ENCODE measurements at places on chromosomes 7 and 10. TPM values are rescaled to one million over a fixed set of nuclear protein-coding genes. Genes with fewer than 3 reads are reported as not detected.

DNA sequence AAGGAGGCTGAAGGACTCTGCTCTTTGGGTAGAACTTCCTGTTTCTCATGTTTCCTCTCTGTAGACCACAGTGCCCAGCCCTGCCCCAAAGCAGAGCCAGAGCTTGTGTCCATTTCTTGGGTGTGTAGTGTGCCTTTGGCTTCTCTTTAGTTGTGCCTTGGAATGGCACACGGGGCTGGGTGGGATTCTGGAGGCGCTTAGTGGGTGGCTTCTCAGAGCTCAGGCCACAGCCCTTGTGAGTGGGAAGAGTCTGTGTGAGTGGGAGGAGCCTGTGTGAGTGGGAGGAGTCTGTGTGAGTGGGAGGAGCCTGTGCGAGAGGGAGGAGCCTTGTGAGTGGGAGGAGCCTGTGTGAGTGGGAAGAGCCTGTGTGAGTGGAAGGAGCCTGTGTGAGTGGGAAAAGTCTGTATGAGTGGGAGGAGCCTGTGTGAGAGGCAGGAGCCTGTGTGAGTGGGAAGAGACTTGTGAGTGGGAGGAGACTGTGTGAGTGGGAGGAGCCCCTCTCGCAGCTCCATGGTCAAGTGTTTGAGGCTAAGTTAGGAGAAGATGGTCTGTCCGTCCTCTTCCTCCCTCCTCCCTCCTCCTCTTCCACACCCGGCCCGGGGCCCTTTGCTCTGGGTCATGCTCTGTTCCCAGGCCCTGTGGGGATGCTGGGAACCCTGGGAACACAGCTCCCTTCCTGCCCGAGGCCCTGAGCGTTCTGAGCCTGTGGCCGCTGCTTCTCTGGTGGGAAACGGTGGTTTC is 153.0 kb downstream of the GRK5 start:
- no peak for DNase-seq

PSTK gene
- polyA plus RNA-seq = 8.0 TPM

GRCh38 chr10:122044045-122044661 is 55.2 kb downstream of the TACC2 start:
- no peak for DNase-seq

NPTX2 gene
- 3.3 TPM for polyA plus RNA-seq

DNA sequence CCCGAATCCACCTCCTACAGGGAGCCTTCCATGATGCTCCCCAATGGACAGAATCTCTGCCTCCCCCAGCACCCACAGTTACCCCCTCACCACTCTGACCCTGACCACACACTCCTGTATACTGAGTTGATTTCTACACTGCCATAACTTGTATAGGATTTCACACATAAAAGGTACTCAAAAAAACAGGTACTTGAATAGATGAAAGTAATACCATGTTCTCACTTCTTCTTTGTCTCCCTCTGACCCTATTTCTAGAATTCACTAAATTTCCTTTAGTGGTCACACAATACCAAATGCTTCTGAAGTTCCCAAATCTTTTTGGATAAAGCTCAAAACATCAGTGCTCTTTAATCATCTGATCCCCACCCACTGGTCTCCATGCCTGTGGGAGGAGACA is 45.4 kb downstream of the HSPA12A start:
- no peak for DNase-seq

GRCh38 chr10:33012306-33012705 is 54.3 kb upstream of the ITGB1 start:
- DNase-seq = no peak

GRCh38 chr10:28991333-28992270 is 297.3 kb upstream of the LYZL1 start:
- DNase-seq = no peak

SORCS3 gene
- 3.7 TPM for polyA plus RNA-seq

DNA sequence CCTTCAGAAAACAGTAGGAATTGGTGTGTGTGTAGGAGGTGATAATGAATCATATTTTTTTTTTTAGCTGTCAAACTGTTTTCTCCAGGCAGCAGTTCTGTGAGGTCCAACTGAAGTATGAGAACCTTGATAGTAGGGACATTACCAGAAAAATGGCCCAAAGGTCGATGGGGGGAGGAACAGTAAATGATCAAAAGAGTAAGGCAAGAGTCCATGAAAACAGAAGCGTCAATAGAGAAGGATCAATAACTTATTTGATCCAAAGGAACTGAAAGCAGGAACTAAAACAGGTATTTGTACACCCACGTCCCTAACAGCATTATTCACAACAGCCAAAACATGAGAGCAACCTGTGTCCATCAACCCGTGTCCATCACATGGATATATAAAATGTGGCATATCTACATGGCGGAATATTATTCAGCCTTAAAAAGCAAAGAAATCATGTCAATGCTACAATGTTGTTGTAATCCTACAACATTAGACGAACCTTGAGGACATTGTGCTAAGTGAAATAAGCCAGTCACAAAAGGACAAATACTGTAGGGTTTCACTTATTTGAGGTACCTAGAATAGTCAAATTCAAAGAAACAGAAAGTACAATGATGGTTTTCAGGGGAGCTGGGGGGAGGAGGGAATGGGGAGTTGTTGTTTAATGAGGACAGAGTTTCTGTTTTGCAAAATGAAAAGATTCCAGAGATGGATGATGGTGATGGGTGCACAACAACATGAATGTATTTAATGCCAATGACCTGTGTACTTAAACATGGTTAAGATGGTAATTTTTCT is 214.0 kb upstream of the KLF14 start:
- DNase-seq = no peak

DNA sequence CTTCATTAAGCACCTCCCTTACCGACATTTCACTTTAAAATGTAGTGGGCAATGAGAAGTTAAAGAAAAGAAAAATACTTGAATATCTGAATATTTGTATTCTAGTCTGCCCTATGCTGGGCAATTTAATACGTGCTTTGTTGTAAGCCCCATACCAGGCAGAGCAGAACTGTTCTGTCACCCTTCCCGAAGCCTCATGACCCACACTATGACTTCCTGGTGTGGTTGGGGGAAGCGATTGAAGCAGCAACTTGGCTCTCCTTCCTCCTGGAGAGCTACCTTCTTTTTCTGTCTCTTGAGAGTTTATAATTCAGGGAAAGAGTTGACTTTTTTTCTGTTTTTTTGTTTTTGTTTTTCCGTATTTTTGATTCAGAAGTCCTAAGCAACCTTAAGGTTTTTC is 243.7 kb downstream of the INHBA start:
- no peak for DNase-seq

GRCh38 chr7:155323001-155323638 is 25.4 kb downstream of the INSIG1 start:
- no peak for DNase-seq

PNLIP gene
- polyA plus RNA-seq = not detected

RHOBTB1 gene
- polyA plus RNA-seq = 69.5 TPM

- no peak for DNase-seq
These were observed 84.0 kb upstream of the NPY start for GRCh38 chr7:24199978-24200377.

DNA sequence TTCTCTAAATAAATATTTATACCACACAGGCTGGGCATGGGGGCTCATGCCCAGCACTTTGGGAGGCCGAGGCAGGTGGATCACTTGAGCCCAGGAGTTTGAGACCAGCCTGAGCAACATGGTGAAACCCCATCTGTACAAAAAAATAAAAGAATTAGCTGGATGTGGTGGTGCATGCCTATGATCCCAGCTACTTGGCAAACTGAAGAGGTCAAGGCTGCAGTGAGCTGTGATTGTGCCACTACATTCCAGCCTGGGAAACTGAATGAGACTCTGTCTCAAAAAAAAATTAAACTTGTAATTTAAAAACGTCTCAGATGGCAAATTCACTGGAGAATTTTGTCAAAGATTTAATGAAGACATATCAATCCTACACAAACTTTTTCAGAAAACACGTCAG is 277.6 kb upstream of the BMPER start:
- no peak for DNase-seq

DNA sequence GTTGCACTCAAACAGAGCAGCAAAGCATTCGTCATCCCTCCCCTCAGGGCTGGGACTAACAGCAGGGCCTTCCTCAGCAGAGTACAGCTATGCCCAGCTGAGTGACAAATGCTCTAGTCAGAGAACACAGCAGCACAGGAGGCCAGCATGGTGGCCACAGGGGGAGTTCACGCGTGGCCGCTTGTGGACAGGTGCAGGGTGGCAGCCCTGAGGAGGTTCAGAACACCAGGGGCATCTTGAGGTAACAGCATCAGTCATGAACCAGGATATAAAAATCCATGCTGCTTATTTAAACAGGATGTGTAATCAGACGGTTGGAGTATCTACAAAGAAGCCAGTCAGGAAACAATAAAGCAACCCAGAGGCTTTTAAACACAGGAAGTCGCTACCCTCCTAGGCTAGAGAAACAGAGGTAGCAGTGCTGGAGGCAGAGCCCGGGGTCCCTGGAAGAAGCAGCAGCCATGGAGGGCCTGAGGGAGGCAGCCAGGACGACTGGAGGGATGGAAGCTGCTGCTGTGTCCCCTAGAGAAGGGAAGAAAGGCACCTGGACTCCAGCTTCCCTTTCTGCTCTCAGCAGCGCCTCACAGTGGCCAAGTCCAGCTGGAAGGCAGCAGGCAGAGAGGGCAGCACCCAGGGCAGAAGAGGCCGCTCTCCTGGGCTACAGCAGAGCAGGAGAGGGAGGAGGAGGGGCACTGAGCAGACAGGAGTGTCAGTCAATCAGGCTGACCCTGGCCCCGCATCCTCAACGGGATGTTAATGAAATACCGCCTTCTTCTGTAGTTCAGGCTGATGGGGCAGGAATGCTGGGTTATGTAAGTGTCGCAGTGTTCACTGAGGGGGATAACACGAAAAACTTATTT is 70.8 kb upstream of the UCN3 start:
- DNase-seq = no peak

DNA sequence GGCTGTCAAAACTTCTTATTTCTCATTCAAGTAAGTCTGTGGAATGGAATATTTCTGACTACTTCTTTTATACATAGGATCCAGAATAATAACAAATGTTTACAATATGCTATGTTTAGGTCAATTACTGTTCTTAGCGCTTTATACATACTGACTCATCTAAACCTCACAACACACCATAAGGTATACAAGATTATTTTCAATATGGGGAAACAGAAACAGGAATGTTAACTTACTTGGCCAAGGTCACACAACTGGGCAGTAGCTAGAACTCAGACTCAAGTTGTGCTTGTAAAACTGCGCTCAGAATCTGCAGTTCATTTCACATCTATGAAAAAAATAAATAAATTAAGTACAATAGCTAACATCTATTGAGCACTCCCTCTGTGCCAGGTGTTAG is 168.0 kb downstream of the GNAI1 start:
- DNase-seq = no peak

PARP12 gene
- 15.2 TPM for polyA plus RNA-seq

ZCWPW1 gene
- 5.6 TPM for polyA plus RNA-seq

- no peak for DNase-seq
These were observed 4.0 kb upstream of the PKD1L1 start for GRCh38 chr7:47952224-47952623.

GRCh38 chr10:16942381-16943078 is 125.3 kb upstream of the RSU1 start:
- DNase-seq = no peak

DNA sequence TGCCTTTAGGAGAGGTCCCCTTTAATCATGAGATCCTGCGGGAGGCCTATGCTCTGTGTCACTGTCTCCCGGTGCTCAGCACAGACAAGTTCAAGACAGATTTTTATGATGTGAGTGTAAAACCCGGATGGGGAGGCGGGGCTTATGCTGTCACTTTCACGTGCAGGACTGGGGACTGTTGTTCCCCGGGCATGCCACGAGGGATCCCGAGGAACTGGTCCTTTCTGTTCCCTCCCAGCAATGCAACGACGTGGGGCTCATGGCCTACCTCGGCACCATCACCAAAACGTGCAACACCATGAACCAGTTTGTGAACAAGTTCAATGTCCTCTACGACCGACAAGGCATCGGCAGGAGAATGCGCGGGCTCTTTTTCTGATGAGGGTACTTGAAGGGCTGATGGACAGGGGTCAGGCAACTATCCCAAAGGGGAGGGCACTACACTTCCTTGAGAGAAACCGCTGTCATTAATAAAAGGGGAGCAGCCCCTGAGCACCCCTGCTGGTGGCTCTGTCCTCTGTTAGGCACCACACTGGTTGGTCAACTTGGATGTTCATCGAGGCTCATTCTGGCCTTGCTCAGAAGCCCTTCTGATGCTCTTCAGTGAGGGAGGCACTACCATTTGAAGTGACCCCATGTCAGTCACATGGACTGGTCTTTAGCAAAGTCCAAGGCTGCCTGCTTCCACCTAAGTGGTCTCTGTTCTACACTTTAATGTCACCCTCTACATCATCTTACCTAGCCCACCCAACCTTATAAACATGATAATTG is 2.8 kb downstream of the COPS6 start:
- no peak for DNase-seq

- no peak for DNase-seq
These were observed 430.5 kb upstream of the GALNT17 start for GRCh38 chr7:70701477-70701876.

- DNase-seq = no peak
These were observed 53.3 kb upstream of the RABGEF1 start for GRCh38 chr7:66687186-66687585.

TMEM130 gene
- polyA plus RNA-seq = 5.9 TPM

AGAP5 gene
- polyA plus RNA-seq = 9.2 TPM

DNA sequence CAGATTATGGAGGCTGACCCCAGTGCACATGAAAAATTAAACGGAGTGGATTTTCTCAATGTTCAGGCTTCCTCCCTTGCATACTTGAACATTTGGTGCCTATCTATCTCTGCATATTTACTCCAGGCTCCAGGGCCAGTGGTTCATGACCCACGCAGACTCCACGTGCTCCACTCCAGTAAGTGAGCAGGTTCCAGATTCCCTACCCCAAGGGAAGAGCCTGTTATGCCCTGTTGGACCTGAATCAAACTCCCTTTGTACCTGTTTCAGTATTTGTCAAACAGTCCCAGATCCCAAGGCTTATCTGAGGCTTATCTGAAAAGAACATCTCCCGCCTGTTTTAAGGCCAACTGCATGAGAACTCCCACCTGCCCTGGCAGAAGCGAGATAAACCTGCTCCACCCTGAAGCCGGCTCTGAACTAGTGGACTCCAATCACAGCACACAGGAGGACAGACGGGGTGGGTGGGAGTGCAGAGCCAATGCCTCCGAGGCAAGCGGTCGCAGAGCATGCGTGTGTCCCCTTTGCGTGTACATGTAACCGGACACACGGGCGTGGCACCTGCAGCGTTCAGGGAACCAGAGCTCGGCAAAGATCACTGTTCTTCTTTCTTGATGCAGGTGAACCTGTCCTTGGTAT is 2.3 kb upstream of the FUOM start:
- no peak for DNase-seq

DNA sequence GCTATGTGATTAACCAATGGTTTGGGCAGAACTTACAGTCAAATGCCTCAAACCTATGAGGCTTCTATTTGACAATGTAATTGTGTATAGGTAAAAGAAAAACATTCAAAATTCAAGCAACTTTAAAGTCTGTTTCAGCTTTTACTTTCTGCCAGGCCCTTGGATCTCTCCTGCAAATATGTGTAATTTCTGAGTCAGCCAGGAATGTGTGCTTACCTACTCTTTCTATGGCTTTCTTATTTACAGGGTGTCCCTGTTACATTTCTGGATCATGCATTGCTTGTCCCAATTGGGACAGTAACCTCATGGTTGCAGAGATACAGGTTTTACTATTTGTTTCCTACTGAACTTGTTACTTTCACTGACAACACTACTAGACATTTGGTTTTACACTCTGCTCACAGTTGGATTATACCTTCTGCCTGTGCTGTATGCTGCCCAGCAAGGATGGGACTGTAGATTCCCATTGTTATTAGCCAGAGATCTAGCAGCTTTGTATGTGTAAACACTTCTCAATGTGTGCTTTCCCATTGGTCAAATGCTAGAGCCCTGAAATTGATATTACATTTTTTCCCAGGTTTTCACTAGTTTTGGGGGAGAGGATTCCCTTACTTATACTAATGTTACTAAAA is 355.3 kb downstream of the ARL4A start:
- no peak for DNase-seq
